AG20443 (cell line): ENCODE measurements at places on chromosomes 7 and 10.

DNA sequence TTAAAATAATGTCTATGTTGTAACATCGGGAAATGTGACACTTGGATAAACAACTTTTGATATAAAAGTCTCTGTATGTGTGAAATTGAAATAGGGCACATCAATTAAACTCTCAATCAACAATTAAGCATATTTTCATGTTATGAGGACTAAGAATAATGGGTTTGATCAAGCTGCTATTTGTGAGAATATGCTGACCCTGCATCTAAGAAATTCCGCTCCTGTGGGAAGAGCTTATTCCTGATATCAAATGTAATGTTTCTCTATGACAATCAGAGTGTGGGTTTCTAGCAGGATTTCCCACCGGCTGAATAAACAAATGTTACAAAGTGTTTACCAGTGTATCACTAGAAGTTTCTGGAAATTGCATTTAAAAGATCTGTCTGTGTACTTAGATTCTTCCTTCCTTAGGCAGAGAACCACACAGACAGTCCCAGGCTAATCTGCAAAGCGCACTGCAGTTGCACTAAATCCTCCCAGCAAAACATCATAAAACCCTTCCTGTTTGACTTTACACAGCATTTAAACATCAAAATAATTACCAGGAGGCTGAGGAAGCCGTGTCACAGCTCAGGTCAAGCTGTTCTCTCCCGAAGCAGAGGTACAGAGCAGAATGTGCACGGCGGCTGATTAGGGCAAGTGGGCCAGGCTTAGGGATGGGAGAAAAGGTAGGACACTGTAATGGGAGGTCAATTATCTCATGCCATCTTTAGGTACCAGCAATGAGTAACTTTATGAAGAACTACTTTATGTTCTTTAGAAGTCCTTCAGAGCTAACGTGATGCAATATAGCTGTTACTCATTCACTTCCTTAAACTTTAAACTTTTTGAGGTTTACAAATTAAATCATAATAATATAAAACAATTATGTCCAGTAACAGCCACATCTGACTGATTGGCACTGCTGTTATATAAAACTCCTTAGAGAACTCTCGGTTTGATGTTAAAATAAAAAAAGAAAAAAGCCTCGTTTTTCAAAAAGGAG, 109.1 kb upstream of the CTTNBP2 start:
- no peak for DNase-seq

GRCh38 chr7:81469869-81470723, 299.8 kb downstream of the HGF start:
- DNase-seq, result peak; percentile 81

- no peak for DNase-seq
These were observed 8.7 kb upstream of the COBL start for GRCh38 chr7:51325261-51325676.

DNA sequence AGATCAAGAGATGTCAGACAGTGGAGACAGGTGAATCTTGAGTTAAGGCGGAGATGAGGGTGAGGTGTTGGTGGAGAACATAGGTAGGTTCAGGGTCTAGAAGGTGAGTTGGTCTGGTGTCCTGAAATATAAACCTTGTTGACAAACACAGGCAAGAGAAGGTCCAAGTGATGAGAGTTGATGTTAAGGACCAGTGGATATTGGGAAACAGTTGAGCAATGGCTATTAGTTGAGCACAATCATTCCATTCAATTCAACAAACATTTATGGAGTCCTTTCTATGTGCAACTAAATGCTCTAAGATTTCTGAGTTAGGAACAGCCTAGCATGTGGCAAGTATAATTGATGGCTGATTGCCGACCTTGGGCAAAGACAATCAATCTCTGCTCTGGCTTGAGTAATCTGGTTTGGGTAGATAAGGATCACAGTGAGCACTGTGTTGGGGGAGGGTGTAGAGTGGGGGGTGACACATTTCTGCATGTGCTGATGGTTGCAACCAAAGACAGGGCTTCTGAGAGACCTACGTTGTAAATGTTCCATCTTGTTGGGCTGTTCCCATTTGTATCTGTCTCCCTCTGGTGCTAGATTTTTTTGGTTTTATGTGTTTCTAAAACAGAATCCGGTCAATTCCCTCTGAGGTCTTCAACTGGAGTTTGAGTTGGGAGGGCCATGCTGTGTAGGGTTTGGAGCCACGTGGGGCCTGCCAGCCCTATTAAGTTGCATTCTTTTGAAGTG, 201.1 kb downstream of the BAMBI start:
- no peak for DNase-seq

DNA sequence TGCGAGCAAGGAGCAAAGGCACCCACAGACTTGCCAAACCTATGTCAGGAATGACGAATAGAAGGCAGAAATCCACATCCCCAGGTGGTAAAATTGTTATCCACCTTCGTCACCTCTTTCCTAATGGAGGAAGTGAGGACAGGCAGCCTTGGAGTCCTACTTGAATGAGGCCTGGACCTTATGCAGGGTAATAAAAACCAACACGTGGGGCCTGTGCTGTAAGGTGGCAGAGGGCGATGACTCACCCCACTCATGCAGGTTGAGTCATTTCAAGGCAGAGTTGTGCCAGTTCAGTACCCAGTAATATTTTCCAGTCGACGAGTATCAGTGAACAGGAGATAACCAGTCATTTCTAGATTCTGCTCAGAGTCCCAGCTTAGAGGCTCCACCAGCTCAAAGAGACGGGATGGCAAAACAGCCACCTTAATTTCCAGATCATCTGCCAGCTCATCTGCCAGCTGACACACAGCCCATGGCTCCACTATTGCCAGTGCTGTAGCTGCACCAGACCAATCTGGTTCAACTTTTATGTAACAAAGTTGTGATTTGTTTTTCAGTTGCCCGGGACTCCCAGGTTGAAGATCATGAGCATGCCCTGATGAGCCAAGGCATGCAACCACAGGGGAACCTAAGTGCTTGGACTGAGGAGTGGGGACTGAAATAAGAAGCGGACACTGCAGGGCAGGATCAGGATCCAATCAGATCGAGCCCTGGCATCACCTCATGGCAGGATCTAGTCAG, 176.2 kb upstream of the ITGB1 start:
- peak; percentile 70 for DNase-seq
